ENCODE measurements at places on chromosomes 4 and X. TPM values are rescaled to one million over a fixed set of nuclear protein-coding genes. Genes with fewer than 3 reads are reported as not detected.

DNA sequence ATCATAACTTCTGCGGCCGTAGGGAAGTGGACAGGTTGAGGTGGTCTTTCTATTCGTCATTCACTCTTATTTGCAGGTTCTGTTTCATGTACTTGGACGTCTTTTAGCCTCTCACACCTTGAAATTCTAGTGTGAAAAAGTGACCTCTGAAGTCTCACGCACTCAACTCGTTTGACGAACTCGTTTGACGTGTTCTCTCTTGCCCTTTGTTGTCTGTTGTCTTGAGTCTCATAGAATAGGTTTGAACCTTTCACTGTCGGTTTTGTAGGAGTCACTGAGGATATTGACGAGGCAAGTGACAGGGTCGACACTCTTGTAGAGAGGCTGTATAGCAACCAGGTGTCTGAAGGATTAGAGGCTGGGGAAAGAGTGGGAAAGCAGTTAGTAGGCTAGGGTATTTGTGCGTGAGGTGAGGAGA, 1.1 kb upstream of the PGRMC2 start:
- peak; percentile 49 for DNase-seq

DNA sequence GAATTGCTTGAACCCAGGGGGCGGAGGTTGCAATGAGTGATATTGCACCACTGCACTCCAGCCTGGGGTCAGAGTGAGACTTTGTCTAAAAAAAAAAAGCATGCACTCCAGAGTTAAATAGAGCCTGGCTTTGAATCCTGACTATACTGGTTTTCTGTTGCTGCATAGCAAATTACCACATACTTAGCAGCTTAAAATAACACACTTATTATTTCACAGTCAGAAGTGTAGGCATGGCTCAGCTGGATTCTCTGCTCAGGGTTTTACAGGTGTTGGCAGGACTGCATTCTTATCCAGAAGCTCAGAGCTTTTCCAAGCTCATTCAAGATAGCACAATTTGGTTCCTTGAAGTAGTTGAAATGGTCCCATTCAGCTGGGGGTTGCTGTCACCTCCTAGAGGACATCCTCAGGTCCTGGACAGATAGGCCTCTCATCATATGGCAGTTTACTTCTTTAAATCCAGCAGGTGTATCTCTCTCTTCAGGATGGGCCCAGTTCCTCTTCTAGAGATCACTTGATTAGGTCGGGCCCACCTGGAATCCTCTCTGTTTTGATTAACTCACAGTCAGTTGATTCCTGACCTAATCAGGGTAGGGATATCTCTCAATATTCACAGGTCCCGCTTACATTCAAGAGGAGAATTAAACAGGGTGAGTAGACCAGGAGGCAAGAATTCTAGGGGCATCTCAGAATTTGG, 26.8 kb downstream of the DOCK11 start:
- no peak for DNase-seq

DNA sequence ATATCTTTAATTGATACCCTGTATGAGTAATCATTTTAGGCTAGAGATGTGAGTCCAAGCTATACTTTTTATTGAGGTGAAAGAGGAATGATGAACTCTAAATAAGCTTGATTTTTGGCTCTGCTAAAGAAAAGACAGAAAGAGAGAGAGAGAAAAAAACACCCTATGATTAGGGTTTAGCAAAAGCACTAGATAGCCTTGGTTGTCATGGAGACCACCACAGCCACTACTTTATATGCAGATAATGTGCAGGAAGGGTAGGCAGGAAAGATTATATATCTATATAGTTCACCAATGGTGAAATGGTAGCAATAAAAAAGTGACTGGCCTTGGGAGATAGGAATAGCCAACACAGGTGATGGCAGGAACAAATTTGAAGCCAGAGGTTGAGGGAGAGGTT, 69.9 kb upstream of the CAMK2D start:
- DNase-seq = no peak

Gene GAGE12D
- not detected for total RNA-seq

Measured in OCI-LY7 (cell line).